Right lung (tissue), 10 donors: ENCODE measurements at places on chromosomes 5 and 9. TPM values are rescaled to one million over a fixed set of nuclear protein-coding genes. Genes with fewer than 3 reads are reported as not detected.
A peak's percentile ranks its signal among the peaks of the same experiment; 100 is the strongest.

- DNase-seq: no peak
These were observed 51.2 kb downstream of the NDST1 start for GRCh38 chr5:150559088-150559487.

DNA sequence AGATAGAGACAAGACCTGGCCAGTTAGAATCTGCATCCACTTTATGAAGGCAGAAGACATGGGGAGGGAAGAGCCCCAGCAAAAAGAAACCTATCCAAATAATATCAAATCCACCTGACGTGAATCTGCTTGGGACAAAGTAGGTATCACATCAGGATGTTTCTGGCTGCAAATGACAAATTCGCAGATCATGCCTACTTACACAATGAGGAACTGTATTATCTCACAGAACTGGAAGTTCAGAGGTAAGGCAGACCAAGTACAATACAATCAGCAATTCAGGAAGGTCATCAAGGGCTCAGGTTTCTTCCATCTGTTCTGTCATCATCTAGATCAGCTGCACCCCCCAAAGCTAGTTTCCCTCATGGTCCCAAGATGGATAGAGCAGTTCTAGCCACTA, 13.2 kb upstream of the NR4A3 start:
- DNase-seq: no peak

DNA sequence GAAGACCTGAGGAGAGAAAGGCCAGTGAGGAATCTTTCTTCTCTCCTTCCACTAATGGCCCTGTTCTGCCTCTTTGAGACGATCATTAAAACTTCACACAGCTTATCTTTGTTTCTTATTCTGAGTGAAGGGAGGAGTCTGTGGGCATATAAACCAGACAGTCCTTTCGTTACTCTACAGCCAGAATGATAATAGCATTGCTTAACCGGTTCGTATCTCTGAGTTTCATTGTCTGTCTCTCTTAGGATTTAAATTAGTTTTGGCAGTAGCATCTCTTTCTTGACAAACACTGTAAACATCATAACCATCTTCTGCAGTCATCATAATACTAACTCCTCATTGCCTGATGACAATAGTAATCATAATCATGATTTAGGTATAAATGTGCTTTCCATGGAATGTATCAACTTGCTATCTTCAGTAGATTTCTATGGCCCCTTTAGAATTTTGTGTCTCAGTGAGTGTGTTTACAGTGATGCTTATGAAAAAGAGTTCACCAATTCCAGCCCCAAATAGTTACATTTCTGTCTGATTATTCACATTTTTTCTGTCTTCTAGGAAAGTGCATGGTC, 618.8 kb upstream of the KLF4 start:
- DNase-seq: peak; percentile 18

N4BP3 gene
- 12.2 TPM for polyA plus RNA-seq

DNA sequence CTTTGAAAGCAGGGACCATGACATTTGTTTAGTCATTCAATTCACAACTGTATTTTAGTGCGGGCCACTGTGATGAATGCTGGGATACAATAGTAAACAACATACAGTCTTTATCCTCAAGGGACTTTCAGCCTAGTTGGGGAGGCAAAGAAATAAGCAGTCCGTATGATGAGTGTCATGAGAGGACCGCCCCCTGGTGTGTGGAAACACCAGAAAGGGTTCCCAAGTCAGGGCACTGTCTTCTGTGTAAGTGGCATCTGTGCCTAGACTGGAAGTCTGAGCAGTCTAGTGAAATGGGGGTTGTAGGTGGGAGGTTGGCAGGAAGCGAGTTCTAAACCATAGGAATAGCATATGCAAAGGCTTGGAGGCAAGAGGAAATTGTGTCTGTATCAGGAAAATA, 6.8 kb downstream of the C9orf43 start:
- no peak for DNase-seq

CRHBP gene
- 0.15 TPM for polyA plus RNA-seq

- DNase-seq: no peak
These were observed 108.7 kb upstream of the LMX1B start for GRCh38 chr9:126504977-126505455.
